Spinal cord (tissue), 10 donors: ENCODE measurements at places on chromosomes 2 and 18. TPM values are rescaled to one million over a fixed set of nuclear protein-coding genes. Genes with fewer than 3 reads are reported as not detected.

Gene NAT8
- not detected for total RNA-seq

Gene ALPI
- total RNA-seq = not detected

Gene MYO3B
- total RNA-seq = 0.50 TPM

Gene TXNDC2
- 0.17 TPM for total RNA-seq

Gene TLX2
- 0.69 TPM for total RNA-seq
